ENCODE measurements at places on chromosomes 12 and 14. TPM values are rescaled to one million over a fixed set of nuclear protein-coding genes. Genes with fewer than 3 reads are reported as not detected.
A peak's percentile ranks its signal among the peaks of the same experiment; 100 is the strongest.

The FGD6 gene
- total RNA-seq, result 1.1 TPM

The RERG gene
- total RNA-seq, result not detected

The SLC7A8 gene
- total RNA-seq, result 5.3 TPM

The KLRC1 gene
- total RNA-seq, result 0.21 TPM

The PPP1R1A gene
- not detected for total RNA-seq

The RNASE11 gene
- not detected for total RNA-seq

The SERPINA9 gene
- total RNA-seq, result not detected

The WNT5B gene
- 0.76 TPM for total RNA-seq

GRCh38 chr14:52951681-52952554 lies 1.1 kb upstream of the FERMT2 start:
- peaks cover 63% of the 10 kb centered on the region for H3K27me3 ChIP-seq
- DNase-seq, result no peak
- peak overlapping the region; percentile 53 for H3K4me3 ChIP-seq
- H3K36me3 ChIP-seq, result no peaks in the 10 kb centered on the region
- H3K27ac ChIP-seq, result no peak overlapping the region

- H3K4me1 ChIP-seq, result no peaks in the 10 kb centered on the region
- no peak overlapping the region for H3K27ac ChIP-seq
Observed at GRCh38 chr12:52434760-52435530, 774 bp upstream of the KRT75 start.

DNA sequence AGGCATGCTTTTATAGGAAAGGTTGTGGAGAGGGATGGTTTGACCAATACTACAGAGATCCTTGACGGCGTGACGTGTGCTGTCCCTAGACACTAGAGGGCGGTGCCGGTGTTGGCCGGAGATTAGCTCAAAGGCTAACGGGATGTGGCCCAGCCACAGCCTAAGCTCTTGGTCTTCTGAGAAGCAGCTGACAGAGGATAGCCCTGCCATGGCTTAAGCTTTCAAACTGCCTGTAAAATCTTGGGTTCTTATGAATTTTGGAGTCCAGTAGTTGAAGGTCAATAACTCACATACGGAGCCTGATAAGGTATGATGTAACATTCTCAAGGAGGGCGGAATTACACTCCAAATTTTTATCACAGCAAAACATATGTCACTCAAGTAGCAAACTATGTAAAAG lies 515.7 kb upstream of the ATXN7L3B start:
- H3K27ac ChIP-seq, result no peak overlapping the region
- H3K4me3 ChIP-seq, result no peak overlapping the region
- DNase-seq, result no peak
- H3K4me1 ChIP-seq, result no peaks in the 10 kb centered on the region

DNA sequence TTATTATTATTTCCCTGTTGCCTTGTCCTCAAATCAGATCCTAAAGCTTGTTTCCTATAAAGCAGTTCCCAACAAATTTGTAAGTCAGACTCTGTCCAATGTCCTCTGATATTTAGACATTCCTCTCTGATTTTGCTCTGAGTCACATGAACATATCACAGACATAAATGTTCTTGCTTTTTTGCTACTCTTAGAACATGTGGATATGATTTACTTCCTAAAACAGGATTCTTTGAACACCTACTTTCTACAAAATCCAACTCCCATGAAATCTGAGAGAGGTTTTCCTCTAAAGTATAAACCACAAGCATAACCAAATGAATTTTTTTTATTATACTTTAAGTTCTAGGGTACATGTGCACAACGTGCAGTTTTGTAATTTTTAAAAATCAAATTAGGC lies 181.3 kb upstream of the SLC38A2 start:
- peaks cover 32% of the 10 kb centered on the region for H3K36me3 ChIP-seq
- H3K27ac ChIP-seq, result no peak overlapping the region
- peaks cover 48% of the 10 kb centered on the region for H3K4me1 ChIP-seq
- no peak overlapping the region for H3K4me3 ChIP-seq

DNA sequence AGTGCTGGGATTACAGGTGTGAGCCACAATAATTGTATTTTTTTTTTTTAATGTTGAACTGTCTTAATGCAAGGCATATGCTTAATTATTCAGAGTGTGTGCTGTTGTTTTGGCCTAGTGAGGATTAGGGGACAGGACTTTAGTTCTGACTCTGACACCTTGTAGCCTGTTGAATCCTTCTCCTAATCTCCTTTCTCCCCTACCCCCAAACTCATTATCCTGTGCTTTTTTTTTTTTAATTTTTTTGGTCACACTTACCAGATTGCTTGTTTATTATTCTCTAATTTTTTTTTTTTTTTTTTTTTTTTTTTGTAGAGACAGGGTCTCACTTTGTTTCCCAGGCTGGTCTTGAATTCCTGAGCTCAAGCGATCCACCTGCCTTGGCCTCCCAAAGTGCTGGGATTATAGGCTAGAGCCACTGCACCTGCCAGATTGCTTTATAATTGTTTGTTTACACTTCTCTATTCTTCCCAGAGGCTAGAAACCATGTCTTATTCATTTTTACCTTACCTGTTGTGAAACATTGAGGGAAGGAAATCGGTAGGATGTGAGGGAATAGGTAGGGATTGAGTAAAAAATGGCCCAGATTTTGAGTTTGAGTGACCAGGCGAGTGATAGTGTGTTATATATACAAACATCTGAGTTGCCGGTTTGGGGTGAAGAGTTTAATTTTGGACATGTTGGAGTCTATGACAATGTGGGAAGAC lies 32.2 kb downstream of the DIP2B start:
- H3K36me3 ChIP-seq, result peaks cover 9% of the 10 kb centered on the region
- no peak for DNase-seq
- no peaks in the 10 kb centered on the region for H3K27me3 ChIP-seq
- no peak overlapping the region for H3K4me3 ChIP-seq
- H3K4me1 ChIP-seq, result peaks cover 22% of the 10 kb centered on the region
- H3K27ac ChIP-seq, result peak overlapping the region; percentile 65

DNA sequence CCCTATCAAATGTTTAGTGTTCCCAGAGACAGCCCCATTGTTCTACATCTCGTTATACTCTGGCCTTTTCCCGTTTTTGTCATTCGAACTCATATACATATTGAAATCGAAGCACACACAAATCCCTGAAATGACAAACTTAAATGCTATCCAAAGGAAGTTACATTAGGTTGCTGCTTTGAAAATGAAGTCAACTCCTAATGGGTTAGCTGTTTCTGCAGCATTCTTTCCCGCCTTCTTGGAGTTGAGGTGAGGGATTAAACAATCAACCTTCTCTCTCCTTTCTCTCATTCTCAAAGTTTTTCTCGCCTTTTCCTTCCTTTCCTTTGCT lies 642 bp upstream of the PHC1 start:
- peak overlapping the region; percentile 83 for H3K4me3 ChIP-seq
- H3K27me3 ChIP-seq, result peaks cover 27% of the 10 kb centered on the region
- no peaks in the 10 kb centered on the region for H3K36me3 ChIP-seq
- DNase-seq, result no peak

GRCh38 chr12:104498211-104498801 lies 41.6 kb downstream of the CHST11 start:
- H3K27me3 ChIP-seq, result no peaks in the 10 kb centered on the region
- peaks cover 81% of the 10 kb centered on the region for H3K4me1 ChIP-seq
- H3K4me3 ChIP-seq, result peak overlapping the region; percentile 31
- peaks cover 41% of the 10 kb centered on the region for H3K36me3 ChIP-seq
- peak overlapping the region; percentile 74 for H3K27ac ChIP-seq

- no peak overlapping the region for H3K27ac ChIP-seq
- H3K4me3 ChIP-seq, result no peak overlapping the region
- peaks cover 32% of the 10 kb centered on the region for H3K4me1 ChIP-seq
- H3K27me3 ChIP-seq, result peaks cover 1% of the 10 kb centered on the region
- DNase-seq, result no peak
Observed at GRCh38 chr12:13211191-13211858, 14.8 kb downstream of the EMP1 start.

- H3K36me3 ChIP-seq, result no peaks in the 10 kb centered on the region
- H3K4me3 ChIP-seq, result no peak overlapping the region
- no peak for DNase-seq
- peaks cover 22% of the 10 kb centered on the region for H3K27me3 ChIP-seq
- H3K27ac ChIP-seq, result no peak overlapping the region
Observed at GRCh38 chr12:30813525-30814294, 59.0 kb upstream of the CAPRIN2 start.

DNA sequence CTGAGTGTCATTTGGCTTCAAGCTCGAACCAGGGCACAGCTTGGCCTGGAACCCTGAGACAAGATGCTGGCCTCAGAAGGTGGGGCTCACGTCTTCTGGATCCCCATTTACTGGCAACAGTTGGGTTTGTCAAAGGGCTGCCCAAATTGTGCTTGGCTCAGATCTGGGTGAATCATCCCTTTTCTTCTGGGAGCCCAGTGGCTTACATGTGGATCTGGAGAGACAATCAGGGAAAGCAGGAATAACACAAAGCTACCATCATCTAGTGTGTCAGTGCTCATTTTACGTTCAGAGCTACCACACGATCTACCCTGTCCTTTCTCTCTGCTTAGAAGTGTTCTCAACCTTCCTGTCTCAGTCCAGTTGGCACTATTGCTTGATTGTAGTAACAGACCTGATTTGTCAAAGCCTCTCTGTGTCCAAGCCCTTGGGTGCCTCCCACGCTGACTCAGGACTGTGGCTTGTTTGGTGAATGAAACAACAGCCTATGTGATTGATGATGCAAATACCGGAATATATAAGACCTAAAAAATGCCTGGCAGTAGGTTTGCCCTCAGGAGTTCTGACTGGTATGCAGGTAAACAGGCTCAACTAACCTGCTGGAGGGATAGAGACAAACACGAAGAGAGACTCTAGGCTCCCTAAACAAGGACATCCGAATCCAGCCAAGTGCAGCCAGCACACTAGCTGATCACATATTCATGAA lies 974.3 kb downstream of the VRK1 start:
- H3K4me3 ChIP-seq, result no peak overlapping the region
- H3K27me3 ChIP-seq, result no peaks in the 10 kb centered on the region
- no peak overlapping the region for H3K27ac ChIP-seq

GRCh38 chr12:95318071-95318545 lies 100.5 kb downstream of the VEZT start:
- H3K27ac ChIP-seq, result no peak overlapping the region
- no peak overlapping the region for H3K4me3 ChIP-seq
- no peak for DNase-seq
- H3K27me3 ChIP-seq, result peaks cover 6% of the 10 kb centered on the region
- no peaks in the 10 kb centered on the region for H3K36me3 ChIP-seq
- no peaks in the 10 kb centered on the region for H3K4me1 ChIP-seq

- no peak overlapping the region for H3K4me3 ChIP-seq
- H3K4me1 ChIP-seq, result no peaks in the 10 kb centered on the region
- no peaks in the 10 kb centered on the region for H3K27me3 ChIP-seq
- no peak overlapping the region for H3K27ac ChIP-seq
- no peak for DNase-seq
- no peaks in the 10 kb centered on the region for H3K36me3 ChIP-seq
Observed at GRCh38 chr12:84696281-84696680, 216.3 kb downstream of the SLC6A15 start.

DNA sequence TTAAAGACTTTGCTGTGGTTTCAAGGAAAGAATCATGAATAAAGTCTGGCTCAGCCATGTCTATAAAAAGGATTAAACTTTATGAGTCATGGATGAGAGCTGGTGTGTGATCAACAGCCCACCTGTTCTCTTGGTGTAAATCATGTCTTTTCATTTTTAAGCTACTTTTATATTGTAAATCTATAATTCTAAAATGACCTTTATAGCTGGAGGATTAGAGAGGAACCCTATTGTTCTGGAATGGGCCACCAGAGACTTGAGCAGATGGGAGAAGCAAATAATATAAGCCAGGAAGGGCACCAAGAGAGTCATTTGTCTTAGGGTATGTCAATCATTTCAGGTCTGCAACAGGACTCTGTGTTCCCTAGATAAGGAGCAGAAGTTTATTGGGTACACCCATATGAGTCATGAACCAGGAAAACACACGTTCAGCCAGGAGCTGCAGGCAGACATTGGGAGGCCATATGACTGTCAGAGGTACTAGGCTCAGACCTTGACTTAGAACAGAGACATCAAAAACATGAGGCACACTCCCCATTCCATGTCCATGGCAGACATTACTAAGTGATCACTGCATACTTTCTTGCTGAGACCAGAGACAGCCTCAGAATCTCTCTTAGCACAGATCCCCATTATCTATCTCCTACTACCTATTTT lies 49.3 kb downstream of the NDUFA12 start:
- DNase-seq, result no peak
- H3K27me3 ChIP-seq, result peaks cover 36% of the 10 kb centered on the region
- H3K27ac ChIP-seq, result no peak overlapping the region
- peaks cover 3% of the 10 kb centered on the region for H3K4me1 ChIP-seq

DNA sequence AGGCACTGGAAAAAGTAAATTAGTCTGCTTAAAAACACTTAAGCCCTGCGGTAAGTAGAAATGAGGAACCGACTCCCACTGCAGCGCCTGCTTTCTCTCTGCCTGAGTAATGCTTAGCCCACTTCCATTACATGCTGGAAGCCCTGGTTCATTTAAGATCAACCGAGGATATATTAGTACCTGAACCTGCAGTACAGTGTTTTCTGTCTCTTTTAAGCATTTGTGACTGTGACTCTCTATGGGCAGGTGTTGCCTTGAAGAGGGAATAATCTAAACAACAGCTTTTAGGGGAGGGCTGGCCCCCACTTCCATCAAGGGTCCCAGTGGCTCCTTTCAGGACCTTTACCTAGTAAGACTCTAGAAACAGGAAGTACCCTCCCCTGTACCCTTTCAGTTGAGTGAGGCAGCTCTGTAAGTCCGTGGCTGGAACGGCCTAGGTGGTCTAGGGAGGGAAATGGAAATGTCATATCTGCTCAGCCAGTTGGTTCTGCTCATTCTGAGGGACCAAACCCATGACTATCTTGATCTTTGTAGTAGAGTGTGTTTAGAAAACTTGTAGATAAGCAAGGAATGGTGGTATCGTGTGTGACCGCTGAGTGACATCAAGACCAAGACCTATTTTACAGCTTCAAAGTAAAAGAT lies 56.2 kb downstream of the FNTB start:
- no peak overlapping the region for H3K27ac ChIP-seq
- no peaks in the 10 kb centered on the region for H3K27me3 ChIP-seq
- peaks cover 46% of the 10 kb centered on the region for H3K36me3 ChIP-seq
- peaks cover 13% of the 10 kb centered on the region for H3K4me1 ChIP-seq
- no peak overlapping the region for H3K4me3 ChIP-seq

Data from activated T-helper 2 cell treated with anti-CD3 and anti-CD28 coated beads, Interferon-gamma antibody, Interleukin-2, Interleukin-4, amounts not matched to agents 10 μg/mL and 5 μg/mL and 100 μg/mL, durations not matched to agents 14 hours and 24 hours and 36 hours (primary cell).